CD4-positive, alpha-beta T cell (primary cell): ENCODE measurements at places on chromosomes 5 and 9. TPM values are rescaled to one million over a fixed set of nuclear protein-coding genes. Genes with fewer than 3 reads are reported as not detected.

PTGES gene
- 0.38 TPM for total RNA-seq

ST6GALNAC6 gene
- total RNA-seq: 97.5 TPM

CFAP157 gene
- 0.11 TPM for total RNA-seq

PPP3R2 gene
- not detected for total RNA-seq

OLFM1 gene
- total RNA-seq: not detected

PCDHA11 gene
- total RNA-seq: not detected

SOX30 gene
- total RNA-seq: not detected

AK3 gene
- total RNA-seq: 19.9 TPM

GFI1B gene
- not detected for total RNA-seq

MARCHF11 gene
- not detected for total RNA-seq

AK6 gene
- 10.6 TPM for total RNA-seq

GPR150 gene
- 0.60 TPM for total RNA-seq

CARTPT gene
- not detected for total RNA-seq

- DNase-seq: no peak
Measured at GRCh38 chr5:119071561-119071995, 691 bp downstream of the DMXL1 start.

DNA sequence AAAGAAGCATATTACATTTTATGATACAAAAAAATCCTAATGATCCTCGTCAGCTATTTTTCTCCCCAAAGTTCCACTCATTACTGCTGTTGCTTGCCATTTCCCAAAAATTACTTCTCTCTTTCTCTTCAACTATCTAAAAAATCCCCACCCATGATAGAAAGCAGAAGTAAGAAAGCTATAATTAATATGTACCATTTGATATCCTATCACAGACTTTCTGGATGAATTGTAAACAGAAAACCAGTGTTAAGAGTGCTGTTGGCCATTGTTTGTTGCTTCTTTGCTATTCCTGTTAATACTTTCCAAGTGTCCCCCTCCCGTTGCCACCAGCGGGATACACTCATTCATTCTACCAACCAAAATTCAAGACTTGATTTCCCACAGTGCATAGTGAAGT, 136.3 kb upstream of the SMARCA2 start:
- no peak for DNase-seq

- DNase-seq: peak; percentile 16
Measured at GRCh38 chr9:88173378-88173999, 35.2 kb upstream of the SPATA31C2 start.

GRCh38 chr5:123365156-123365555, 58.0 kb downstream of the CEP120 start:
- DNase-seq: no peak

GRCh38 chr5:156621719-156622118, 228.4 kb upstream of the PPP1R2B start:
- no peak for DNase-seq

- no peak for DNase-seq
Measured at GRCh38 chr5:80034962-80035821, at the start of gene THBS4. Gene THBS4, plus strand, starts transcription at chr5:80035348. Its CDS starts 190 bp downstream, at chr5:80035538.

- DNase-seq: no peak
Measured at GRCh38 chr9:123771690-123772089, 158.2 kb downstream of the DENND1A start.

GRCh38 chr5:96687812-96688453, 25.8 kb downstream of the CAST start:
- no peak for DNase-seq

DNA sequence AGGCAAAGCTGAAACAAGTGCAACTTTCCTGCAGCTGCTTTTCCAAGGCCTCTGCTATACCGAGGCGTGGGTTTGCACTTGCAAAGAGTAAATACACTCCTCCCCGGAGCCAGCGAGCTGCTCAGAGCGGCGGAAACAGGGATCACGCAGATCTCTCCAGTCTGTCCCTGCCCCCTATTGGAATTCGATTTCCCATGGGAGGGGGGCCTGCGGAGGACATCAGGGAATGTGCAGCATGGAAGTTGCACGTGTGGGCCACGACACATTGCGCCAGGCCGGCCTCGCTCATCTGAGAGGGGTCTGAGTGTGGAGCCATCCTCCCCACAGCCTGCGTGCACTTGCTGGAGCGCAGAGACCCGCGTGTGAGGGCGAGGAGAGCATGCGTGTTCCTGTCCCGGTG, 104.3 kb upstream of the PHYKPL start:
- DNase-seq: no peak

- no peak for DNase-seq
Measured at GRCh38 chr9:23740531-23740930, 85.5 kb downstream of the ELAVL2 start.

DNA sequence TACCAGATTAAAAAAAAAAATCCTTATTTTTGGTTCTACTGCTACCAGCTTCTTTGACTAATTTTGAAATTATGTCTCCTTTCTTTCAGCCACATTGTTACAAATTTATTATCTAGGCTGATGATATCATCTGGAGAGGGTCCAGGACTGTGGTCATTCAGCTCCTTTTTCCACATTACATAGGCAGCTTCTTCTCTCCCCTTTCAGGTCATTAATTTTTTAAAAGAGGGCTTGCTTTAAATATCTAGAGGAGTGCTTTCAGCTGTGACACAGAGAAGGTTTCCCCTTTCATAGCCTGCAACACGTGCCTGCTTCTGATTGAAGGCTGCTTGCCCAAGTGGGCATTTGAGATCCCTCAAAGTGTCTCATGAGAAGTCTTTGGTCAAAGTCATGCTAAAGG, 155.7 kb upstream of the PAPPA start:
- no peak for DNase-seq

- DNase-seq: no peak
Measured at GRCh38 chr5:71865665-71866320, 146.7 kb downstream of the CARTPT start.

DNA sequence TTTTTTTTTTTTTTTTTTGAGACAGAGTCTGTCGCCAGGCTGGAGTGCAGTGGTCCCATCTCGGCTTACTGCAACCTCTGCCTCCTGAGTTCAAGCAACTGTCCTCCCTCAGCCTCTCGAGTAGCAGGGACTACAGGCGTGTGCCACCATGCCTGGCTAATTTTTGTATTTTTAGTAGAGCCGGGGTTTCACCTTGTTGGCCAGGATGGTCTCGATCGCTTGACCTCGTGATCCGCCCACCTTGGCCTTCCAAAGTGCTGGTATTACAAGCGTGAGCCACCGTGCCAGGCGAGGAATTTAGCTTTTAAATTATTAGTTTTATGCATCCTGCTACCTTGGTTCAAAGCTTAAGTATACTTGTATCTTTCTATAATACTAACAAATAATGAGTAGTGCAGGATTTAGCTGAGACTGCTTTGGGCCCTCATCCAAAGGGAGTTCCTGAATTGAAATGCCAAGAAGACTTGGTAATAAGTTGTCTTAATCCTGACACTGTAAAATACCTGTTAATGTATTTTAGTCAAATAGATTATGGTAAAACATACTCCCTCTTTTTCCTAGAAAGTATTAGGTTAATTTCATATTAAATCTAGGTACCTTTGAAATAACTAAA, 5.0 kb downstream of the CDC42SE2 start:
- no peak for DNase-seq

- no peak for DNase-seq
Measured at GRCh38 chr5:138732466-138732865, 20.8 kb upstream of the CTNNA1 start.

DNA sequence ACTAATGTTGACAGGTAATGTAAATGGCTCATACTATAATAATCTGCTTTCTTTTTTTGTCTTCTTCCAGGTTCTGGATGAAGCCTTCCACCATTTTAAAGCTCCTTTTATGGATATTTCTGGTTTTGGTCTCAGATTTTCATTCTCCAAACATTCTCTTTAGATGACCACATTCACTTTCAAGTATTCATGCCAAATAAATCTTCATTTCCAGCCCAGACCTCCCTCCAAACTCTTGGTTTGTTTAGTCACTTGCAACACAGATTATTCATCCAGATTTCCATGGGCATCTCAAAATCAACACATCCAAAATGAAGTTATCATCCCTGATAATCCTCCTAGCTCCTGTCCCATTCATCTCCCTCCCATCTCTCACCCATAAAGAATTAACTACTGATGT, 40.3 kb upstream of the SVEP1 start:
- DNase-seq: no peak

DNA sequence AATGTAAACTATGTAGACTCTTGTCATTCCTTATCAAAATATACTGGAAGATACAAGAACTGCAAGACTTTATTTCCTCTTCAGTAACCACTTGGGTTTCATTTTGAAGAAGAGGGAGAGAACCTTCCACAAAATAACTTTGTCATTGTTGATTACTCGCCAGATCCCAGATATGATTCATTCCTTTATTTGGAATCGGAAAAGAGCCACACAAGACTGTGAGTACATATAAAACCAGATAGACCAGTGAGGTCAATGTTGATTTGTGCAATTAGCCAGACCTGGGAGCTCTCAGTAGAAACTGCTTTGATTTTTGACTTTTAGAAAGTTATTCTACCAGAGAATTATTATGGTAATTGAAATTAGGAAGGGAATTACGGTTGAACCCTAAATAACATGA, 146.1 kb downstream of the TMEM167A start:
- no peak for DNase-seq

GRCh38 chr5:159638954-159639559, 277.2 kb upstream of the ADRA1B start:
- DNase-seq: no peak

GRCh38 chr5:154858972-154859871, 795 bp downstream of the CNOT8 start:
- DNase-seq: peak; percentile 53

GRCh38 chr9:129781131-129781530, 21.9 kb upstream of the TOR1B start:
- no peak for DNase-seq

DNA sequence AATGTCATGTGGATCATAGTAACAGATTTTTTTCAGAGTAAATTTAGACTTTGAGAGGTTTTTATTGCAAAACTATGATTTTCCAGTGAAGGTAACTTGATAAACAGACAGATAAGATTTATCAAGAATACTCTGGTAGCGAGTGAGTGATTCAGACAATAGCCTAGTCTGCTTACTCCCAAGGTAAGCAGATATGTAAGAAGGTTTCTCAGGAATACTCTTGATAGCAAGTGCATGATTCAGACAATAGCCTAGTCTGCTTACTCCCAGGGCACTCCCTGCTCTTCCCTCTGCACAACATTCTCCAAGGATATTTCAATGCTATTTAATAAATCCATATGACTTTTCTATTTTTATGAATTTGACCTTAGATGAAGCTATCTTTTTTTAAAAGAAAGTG, 1881.5 kb downstream of the EFNA5 start:
- no peak for DNase-seq

GRCh38 chr9:116452227-116452626, 234.9 kb upstream of the TRIM32 start:
- no peak for DNase-seq

DNA sequence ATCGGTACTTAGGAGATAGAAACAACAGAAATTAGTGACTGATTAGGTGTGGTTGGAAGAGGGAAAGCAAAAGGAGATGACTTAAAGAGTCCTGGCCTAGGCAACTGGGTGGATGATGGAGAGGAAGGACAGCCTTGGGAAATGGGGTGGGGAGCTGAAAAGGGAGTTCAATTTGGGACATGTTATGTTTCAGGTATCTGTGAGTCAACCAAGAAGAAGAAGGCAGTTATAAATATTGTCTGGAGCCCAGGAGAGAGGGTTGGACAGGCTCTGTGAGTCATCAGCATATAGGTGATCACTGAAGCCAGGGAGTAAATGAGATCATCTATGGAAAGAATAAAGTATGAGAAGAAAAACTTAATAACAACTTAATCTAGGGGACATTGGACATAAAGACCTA, 357.7 kb downstream of the NPR3 start:
- no peak for DNase-seq

GRCh38 chr9:108861464-108861863, 602 bp upstream of the ACTL7A start:
- no peak for DNase-seq
